ENCODE measurements at places on chromosomes 6 and 20.

GRCh38 chr20:9331707-9332435, 182.5 kb upstream of the LAMP5 start:
- DNase-seq, result no peak

- DNase-seq, result peak; percentile 65
Observed at GRCh38 chr6:144284783-144285547, at the start of gene UTRN. Gene UTRN (plus strand): TSS chr6:144285335. CDS start chr6:144291829, 6,494 bp downstream.

GRCh38 chr6:12598919-12599318, 117.6 kb upstream of the PHACTR1 start:
- no peak for DNase-seq

GRCh38 chr6:100617633-100618350, 153.1 kb upstream of the SIM1 start:
- DNase-seq, result no peak

GRCh38 chr6:100370265-100370664, 94.5 kb downstream of the SIM1 start:
- DNase-seq, result no peak

- DNase-seq, result no peak
Observed at GRCh38 chr6:159305804-159306537, 136.8 kb downstream of the FNDC1 start.

DNA sequence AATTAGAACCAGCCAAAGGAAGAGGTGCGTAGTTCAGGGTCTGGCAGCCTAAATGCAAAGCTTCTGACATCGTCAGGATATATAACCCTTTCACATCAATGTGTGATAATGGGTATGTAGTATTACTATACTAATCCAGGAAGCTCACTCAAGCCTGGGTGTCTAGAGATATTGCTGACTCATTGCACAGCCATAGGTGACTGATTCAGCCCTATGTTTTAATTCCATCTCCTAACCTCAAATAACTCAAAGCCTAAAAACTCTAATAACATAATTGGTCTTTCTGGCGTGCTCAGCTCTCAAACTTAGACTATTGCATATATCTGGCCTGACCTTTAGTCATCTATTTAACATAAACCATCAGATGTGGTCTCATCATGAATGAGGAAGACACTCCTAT, 658.4 kb downstream of the TBC1D32 start:
- no peak for DNase-seq

All from LoVo (cell line).